Dorsolateral prefrontal cortex (tissue), 122 donors: ENCODE measurements at places on chromosomes 6 and 20.

GRCh38 chr20:56945057-56945456 lies 316.0 kb downstream of the TFAP2C start:
- no peak for DNase-seq

- DNase-seq = no peak
Measured at GRCh38 chr6:150788089-150788488, 77.4 kb upstream of the MTHFD1L start.

DNA sequence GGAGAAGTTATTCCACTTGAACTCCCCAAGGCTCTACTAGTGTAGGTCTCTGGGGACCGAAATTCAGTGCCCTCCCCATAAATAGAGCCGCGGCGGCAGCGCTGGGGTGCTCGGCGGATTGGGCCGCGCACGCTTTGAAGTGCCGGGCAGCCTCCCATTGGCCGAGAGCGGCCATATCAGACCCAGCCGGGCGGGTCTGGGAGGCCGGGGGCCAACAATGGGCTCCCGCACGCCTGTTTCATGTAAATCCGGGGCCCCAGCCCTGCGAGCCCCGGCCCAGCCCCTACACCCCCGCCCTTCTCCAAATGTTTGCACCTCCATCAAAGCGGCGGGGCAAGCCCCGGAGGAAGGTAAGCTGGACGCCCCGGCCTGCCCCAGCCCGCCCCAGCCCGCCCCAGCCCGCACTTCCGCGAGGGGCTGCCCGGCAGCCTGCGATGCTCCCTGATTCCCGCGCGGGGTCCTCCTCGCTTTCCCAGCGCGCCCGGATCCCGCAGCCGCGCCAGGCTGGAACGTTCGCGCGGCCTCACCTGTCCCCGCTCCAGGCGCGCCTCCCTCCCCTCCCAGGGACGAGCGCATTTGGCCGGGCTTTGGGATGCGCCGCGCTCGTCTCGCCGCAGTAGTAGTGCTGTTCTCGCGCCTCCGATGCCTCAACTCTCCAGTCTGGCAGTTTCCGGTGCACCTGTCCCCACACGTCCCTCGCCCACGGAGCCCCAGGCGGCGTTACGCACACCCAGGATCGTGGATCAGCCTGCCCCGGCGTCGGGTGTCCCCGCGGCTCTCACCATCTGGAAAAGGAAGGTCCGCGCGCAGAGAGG lies at the start of gene TBXT:
TSS of gene TBXT (minus strand) at position 51 of the 815 bp plus-strand sequence. CDS start 260 bp downstream, outside the sequence.
- DNase-seq = no peak

GRCh38 chr6:125524356-125524755 lies 222.6 kb upstream of the HDDC2 start:
- DNase-seq = no peak

DNA sequence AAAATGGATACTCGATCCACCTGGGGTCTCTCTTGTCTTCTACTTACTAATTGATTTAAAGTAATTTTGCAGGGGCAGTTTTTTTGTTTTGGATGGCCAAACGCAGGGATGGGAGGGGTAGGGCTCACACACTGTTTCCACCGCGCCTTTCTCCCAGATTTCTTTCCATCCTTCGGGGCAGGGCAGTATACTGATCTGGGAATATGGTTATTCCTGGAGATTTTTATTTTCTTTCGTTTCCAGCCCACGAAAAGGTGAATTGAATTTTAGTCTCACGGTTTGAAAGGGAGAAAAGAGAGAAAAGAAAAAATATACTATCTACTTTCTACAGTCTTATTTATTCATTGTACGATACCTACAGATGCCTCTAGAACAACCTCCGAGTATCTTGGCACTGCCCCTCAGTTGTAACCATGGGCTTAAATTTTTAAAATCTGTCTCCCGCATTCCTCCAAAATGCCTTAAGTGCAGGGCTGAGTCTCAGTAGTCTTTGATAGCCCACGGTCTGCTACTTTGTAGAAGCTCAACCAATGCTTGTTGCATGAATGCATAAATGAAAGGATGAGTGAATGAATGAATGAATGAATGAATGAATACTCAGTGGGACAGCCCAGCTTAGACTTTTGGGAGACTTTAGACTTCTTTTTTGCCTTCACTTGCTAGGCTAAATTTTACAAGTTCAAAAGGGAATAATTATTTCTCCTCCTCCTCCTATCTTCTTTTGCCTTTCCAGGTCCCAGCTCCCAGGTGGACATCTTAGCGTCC lies 18.1 kb upstream of the TRIM27 start:
- DNase-seq = no peak

- DNase-seq = no peak
Measured at GRCh38 chr6:96234444-96234843, 218.7 kb downstream of the FUT9 start.

- DNase-seq = no peak
Measured at GRCh38 chr6:2034256-2034655, 211.1 kb downstream of the GMDS start.

DNA sequence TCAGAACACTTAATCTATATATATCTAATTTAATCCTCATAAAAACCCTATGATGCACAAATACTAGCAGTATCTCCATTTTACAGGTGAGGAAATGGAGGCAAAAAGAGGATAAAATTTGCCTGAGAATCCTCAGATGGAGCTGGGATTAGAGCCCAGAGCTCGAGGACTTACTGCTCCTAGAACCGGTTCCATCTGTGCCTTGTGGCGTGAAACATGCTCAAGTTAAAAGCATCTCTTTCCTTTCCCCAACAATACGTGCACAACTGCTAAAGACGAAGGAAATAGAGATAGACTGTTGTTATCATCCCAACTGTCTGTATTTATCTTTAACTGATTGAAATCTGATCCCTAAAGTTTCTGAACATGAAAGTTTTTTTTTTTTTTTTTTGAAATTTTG lies 367.6 kb upstream of the SOX4 start:
- DNase-seq = no peak

GRCh38 chr20:63802469-63803240 lies 28.4 kb downstream of the ZBTB46 start:
- DNase-seq = no peak

DNA sequence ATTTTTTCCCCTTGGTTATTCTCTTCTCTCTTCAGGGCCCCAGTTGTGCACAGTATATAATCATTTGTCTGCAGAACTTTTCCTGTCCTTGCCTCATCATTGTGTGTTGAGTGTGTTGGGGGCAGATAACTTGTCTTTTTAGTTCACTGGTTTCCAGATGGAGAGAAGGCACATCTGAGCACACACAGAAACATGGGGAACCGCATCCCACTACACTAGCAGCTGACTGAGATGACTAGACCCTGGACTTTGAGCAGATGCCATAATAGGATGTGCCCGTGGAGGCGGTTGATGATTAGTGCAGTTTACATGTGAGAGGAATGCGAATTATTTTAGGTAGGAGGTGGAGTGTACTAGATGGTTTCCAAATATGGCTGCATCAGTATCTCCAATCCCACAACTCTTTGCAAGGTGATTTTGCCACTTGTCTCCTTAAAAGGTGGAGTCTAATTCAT lies 26.5 kb upstream of the SH3BGRL2 start:
- no peak for DNase-seq
